ENCODE measurements at places on chromosomes 1 and 21. TPM values are rescaled to one million over a fixed set of nuclear protein-coding genes. Genes with fewer than 3 reads are reported as not detected.

DNA sequence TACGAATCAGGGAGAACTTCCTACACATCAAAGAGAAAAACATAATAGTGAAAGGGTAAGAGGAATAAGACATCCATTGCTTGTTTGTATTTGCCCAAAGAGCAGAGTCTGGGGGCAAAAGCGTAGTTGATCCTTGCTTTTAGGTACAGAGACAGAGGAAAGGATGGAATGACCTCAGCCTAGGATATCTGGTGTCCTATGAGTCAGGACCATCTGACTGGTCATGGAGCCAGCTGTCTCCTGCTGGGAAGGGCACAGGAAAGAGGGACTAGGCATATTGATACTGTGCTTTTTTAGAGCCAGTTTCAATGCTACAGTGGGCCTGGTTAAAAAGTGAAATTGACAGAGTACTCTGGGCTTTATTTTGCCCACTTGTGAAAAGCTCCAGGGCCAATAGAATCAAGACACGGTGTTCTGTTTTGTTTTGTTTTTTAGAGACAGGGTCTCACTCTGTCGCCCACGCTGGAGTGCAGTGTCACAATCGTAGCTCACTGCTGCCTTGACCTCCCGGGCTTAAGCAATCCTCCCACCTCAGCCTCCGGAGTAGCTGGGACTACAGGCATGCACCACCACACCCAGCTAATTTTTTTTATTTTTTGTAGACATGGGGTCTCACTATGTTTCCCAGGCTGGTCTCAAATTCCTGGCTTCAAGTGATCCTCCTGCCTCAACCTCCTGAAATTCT, 3.2 kb downstream of the PLEKHO1 start:
- H3K4me1 ChIP-seq = peaks cover 48% of the 10 kb centered on the region
- peak overlapping the region; percentile 53 for H3K27ac ChIP-seq
- no peak for DNase-seq
- peak overlapping the region; percentile 61 for H3K4me3 ChIP-seq

- H3K4me1 ChIP-seq = no peaks in the 10 kb centered on the region
- DNase-seq = no peak
- no peaks in the 10 kb centered on the region for H3K36me3 ChIP-seq
- H3K27ac ChIP-seq = no peak overlapping the region
- H3K4me3 ChIP-seq = no peak overlapping the region
- H3K27me3 ChIP-seq = no peaks in the 10 kb centered on the region
Observed at GRCh38 chr1:29584362-29584761, 348.0 kb downstream of the PTPRU start.

The KIAA1614 gene
- 0.09 TPM for total RNA-seq

The CD2 gene
- 284 TPM for total RNA-seq

Data from activated T-helper 2 cell treated with anti-CD3 and anti-CD28 coated beads, Interferon-gamma antibody, Interleukin-2, Interleukin-4, amounts not matched to agents 10 μg/mL and 5 μg/mL and 100 μg/mL, durations not matched to agents 14 hours and 24 hours and 36 hours (primary cell).